Activated CD4-positive, alpha-beta T cell treated with anti-CD3 and anti-CD28 coated beads, Interleukin-2, Interleukin-6, amounts not matched to agents 100 ng/mL and 50 ng/mL, durations not matched to agents 16 hours and 8 hours (primary cell): ENCODE measurements at places on chromosomes 2 and 18.
A peak's percentile ranks its signal among the peaks of the same experiment; 100 is the strongest.

DNA sequence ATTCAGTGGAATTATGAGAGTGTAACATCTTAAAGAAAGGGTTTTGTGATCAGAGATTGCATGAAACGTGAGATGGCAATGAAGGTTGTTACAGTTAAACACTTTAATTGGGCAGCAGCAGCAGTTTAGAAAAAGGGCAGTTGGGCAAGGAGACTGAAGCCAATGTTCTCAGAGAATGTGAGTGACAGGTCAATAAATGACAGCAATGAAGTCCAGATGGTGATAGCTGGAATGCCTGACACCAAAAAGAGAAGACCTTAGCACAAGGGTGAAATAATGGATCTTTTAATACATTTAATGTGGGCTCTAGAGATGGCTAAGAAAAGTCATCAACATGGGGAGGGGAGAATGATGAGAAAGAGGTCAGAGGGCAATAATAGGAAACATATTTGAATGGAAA, 89.4 kb upstream of the CDH7 start:
- DNase-seq, result no peak

- DNase-seq, result no peak
Measured at GRCh38 chr2:221787561-221787960, 215.5 kb upstream of the EPHA4 start.

DNA sequence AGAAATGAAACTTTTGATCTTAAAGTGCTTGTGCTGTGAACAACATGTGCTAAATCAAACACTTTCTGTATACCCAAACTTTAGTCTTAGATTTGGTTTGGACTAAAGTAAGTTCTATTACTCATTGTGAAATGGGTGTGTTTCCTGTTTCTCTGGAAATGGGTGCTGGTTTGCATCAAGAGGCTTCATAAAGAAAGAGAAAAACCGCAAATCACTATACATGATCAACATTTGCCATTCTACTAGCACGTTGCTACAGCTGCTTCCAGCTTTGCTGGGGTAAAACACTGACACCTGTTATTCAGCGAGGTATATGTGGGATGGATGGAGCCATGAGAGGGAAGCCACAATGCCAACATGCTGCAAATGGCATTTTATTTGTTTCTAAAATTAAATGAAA, 547.0 kb upstream of the ACVR2A start:
- DNase-seq, result peak; percentile 87

DNA sequence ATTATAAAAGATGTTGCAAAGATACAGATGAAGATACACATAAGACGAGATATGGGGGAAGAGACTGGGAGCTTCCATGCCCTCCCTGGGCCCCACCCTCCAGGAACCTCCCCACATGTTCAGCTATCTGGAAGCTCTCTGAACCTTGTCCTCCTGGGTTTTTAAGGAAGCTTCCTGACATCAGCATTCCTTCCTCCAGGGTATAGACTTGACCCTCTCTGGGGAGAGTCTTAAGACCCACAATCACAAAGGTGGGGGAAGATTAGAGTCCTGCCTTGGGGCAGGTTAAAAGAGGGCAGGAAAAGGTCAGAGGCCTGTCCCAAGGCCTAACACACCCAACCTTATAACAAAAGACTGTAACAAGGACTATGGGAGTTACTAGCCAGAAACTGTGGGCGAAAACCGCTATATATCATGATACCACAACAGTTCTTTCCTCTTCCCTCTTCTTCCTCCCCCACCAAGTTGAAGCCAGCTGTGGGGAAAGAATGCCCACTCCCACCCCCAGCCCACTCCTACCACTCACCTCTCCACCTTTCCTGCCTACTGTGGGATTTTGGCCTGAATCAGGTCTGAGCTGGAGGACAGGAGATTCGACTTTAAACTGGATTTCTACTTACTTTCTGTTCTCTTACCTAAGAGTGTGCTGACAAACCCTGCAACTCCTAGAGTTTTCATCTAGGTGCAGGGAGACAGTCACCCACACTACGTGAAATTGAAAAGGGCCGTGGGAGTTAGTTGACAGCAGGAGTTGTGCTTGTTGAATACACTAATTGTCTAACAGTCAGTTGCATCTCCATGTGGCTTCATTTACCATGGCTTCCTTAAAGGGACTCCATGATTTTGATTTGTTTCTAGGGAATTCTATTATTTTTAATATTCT, 105.0 kb downstream of the LAMA3 start:
- DNase-seq, result no peak

- no peak for DNase-seq
Measured at GRCh38 chr2:209565896-209566582, 142.2 kb downstream of the MAP2 start.

GRCh38 chr2:54406031-54406430, 50.1 kb upstream of the SPTBN1 start:
- no peak for DNase-seq

GRCh38 chr2:155308367-155309009, 610.0 kb downstream of the KCNJ3 start:
- DNase-seq, result no peak
